Left ventricle myocardium inferior (tissue), 1 donor: ENCODE measurements at places on chromosomes 6 and 20.

DNA sequence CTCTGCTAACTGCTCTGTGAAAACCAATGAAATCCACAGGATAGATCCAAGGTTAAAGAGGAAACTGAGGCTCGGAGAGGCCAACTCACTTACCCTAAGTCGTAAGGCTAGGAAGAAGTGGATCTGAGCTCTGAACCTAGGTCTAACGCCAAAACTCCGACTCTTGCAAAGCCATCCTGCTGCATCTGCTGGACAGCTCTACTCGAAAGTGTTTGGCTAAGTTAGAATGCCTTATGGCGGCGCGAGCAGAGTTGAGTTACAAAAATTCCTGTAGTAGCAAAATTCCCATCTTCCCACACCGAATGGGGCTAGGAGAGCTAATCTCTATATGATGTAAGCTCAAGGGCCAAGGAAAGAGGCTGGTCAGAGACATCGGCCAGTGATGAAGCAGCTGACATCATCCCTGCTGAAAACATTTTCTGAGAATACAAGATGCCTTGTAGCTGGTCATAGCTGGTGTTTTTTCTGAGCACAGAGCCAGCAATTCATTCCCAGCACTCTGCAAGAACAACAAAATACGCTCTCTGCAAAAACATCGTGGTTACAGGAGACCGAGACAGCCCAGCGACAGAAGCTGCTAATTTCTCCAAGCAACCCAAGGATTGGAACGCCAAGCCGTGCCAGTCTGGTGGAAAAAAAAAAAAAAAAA is 1.8 kb downstream of the SPATA2 start:
- DNase-seq, result no peak

GRCh38 chr6:87944541-87944954 is 103.1 kb upstream of the SPACA1 start:
- peak; percentile 77 for DNase-seq

GRCh38 chr6:150230164-150230561 is 87.3 kb downstream of the PPP1R14C start:
- DNase-seq, result no peak

DNA sequence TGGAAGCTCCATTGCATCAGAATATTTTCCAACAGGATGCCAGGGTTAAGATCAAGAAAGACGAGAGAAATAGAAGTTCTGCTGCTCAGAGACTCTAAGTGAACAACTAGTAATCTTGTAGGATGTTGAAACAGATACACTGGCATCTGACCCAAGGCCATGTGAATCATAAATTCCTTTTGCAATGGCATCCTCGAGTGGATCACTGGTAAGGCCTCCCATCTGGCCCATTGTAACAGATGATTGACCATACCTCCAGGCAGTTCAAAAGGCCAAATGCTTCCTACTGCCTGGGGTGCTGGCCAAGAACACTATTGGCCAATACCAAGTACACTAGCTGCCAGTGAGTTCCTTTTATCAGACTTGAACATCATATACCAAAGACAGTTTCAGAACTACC is 9.9 kb upstream of the SLC17A3 start:
- DNase-seq, result no peak

GRCh38 chr6:74550821-74551220 is 655.0 kb downstream of the COL12A1 start:
- DNase-seq, result no peak

DNA sequence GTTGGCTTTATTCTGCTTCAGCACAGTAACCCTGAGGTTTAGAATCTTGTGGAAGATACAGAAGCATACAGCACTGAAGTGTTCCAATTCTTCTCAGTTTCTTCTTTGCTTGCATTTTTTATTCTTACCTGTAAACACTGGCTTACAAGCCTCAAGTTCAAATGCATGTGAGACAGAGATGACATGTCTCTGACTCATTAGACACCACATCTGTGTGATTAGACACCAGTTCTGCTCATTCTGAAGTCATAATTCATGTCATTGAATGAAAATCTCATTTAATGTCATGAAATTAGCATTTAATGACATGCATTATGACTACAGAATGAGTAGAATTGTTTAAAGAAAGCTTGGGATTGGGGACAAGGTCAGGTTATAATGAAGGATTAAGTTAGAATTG is 5.8 kb downstream of the GZF1 start:
- DNase-seq, result no peak

- DNase-seq, result no peak
These were observed 491.0 kb downstream of the HAO1 start for GRCh38 chr20:7449269-7449668.

DNA sequence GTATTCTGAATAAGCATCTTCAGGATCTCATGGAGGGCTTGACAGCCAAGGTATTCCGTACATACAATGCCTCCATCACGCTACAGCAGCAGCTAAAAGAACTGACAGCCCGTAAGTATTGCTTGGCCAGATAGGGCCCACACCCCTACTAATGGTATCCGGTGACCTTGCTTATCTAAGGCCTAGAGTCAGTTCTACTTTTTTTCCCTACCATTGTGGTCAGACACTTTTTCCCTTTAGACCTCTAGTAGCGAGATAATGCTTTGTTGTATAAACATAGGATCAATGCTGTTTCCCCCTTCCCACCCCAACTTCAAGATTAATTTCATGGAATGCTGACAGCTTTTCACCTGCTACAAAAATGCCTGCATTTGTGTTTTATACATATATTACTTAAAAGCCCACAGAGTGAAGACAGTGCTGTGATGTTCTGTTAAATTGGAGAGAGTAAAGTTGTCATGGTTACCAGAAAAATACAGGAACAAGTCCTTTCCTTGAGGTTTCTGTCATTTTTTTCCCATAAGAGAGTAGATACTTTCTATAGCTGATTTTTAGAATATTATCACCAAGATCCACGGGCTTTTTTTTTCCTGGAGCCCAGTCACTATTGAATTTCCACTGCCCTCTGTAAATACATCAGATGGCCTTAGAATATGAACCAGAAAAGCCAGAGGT is 20.9 kb upstream of the PLCG1 start:
- no peak for DNase-seq

DNA sequence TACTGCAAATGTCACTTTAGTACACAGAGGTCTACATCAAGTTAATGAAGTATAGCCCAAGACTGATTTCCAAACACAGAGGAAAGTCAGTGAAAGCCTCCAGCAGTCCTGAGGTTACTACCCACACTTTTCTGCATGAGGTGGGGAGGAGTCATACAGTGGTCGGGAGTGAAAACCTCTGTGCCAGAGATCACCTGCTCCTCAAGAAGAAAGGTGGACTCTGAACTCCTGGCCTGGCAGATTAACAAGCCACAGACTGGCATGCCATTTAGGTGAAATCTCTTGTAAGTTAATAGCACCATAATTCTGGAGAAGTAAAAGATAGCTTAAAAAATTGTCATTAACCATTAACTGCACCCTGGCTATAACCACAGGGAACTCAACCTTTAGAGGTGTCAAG is 125.0 kb upstream of the LAMP5 start:
- DNase-seq, result no peak

GRCh38 chr6:42569102-42570028 is 5.5 kb downstream of the UBR2 start:
- DNase-seq, result no peak

DNA sequence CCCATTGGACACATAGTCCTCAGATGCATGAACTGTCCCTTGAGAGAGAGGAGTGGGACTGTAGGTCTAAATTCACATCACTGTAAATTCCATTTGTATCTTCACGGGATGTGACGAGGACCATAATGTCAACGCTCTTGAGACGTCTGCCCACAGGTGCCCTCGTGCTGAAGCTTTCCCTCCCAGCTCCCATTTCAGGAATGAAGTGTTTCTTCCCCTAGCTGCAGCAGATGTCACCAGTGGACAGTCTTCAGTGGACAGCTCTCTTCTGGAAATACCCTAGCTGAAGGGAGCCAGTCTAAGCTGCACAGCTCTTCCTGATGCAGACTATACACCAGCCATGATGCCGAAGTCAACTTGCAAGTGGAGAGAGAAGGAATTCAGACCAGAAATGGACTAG is 217.4 kb upstream of the ECI2 start:
- DNase-seq, result no peak

DNA sequence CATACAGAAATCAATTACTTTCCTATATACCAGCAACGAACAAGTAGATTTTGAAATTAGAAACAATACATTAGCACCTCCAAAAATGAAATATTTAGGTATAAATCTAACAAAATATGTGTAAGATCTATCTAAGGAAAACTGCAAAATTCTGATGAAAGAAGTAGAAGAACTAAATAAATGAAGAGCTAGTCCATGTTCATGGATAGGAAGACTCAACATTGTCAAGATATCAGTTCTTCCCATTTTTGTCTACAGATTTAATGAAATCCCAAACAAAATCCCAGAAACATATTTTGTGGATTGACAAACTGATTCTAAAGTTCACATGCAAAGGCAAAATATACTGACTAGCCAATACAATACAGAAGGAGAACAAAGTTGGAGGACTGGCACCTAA is 33.7 kb downstream of the PREP start:
- no peak for DNase-seq

- DNase-seq, result no peak
These were observed 101.7 kb upstream of the BMP2 start for GRCh38 chr20:6665621-6666355.

DNA sequence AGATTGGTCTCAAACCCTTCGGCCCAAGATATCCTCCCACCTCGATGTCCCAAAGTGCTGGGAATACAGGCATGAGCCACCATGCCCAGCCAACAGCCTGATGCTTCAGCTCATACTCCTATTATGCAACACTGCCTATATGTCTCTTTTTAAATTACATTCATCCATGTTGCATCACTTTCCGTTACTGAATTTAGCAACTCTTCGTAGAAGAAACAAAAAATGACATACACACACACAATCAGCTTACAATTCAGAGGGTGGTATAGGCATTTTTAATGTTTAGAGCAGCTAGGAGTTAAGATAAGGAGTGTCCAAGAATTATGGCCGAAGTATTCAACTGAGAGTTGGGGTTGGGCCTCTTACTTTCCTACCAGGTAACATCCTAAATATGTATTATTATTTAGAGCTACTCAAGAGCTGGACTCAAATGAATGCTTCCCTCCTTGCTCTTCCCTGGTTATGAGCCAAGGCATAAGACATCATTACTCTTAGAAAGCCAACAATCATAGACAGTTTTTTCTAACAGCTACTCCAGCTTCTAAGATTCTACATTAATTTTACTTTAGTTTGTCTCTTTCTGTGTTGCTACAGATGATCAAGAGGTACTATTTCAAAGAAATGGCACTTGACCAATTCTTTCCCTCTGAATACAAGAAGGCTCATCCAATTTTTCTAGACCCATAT is 62.0 kb upstream of the BMP5 start:
- DNase-seq, result no peak

- DNase-seq, result no peak
These were observed 8.9 kb downstream of the UTRN start for GRCh38 chr6:144294016-144294415.

DNA sequence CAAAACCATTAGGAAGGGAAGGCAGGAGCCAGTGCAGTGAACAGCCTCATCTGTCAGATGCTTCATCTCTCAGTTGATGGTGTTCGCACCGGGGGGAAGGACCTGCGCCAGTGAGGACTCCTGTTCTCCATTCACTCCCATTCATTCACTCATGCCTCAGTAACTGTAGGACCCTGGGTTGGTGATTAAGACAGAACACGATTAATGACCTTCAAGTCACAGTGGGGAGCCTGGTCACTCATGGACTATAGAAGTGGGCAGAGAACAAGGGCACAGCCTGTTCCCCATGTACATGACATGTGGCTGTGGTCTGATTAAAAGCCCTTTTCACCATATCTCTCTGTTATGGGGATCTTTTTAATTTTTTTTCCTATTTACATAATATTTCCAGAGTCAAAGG is 113.3 kb downstream of the RPS12 start:
- no peak for DNase-seq

DNA sequence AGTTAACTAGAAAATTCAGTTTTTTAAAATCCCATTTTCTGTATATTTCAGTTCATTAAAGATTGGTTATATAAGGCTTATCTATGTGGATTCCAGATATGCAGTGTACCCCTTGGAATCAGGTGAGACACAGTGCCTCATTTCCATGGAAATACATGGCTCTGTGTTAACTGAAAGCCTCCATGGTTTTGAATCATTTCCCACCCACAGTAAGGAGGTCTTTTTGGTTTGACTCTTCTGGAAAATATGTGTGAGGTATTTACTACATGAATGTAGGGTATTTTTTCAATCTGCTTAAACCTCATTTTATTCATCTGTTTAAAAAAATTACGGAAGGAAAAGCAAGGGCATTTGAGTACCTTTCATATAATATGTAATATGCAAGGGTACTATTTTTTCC is 25.5 kb downstream of the RNF144B start:
- no peak for DNase-seq

GRCh38 chr20:51750037-51750769 is 18.0 kb downstream of the ATP9A start:
- peak; percentile 44 for DNase-seq

DNA sequence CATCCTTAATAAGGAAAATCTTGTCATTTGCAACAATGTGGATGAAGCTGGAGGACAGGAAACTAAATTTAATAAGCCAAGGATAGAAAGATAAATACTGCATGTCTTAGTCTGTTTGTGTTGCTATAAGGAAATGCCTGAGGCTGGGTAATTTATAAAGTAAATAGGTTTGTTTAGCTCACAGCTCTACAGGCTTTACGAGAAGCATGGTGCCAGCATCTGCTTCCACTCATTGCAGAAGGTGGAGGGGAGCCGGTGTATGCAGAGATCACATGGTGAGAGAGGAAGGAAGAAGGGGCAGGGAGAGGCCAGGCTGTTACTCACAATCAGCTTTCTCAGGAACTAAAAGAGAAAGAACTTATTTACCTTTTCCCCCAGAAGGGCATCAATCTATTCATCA is 118.9 kb upstream of the SMLR1 start:
- no peak for DNase-seq

DNA sequence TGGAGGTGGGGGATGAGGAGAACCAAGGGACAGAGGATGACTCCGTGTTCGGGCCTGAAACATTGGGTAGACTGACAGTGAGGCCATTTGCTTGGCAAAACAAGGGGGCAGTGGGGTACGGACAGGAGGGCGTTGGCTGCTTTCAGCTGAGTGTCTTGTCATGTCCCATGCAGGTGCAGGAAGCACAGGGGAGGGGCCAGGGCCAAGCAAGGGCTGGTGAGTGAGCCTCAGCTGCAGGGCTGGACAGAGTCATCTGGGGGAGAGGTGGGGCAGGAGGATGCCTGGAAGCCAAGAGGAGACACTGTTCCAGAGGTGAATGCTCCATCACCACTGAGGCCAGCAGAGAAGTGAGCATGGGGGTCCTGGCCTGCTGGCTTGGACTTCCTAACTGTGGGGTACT is 78.4 kb downstream of the ERMARD start:
- no peak for DNase-seq

- peak; percentile 69 for DNase-seq
These were observed 56.6 kb downstream of the TGM2 start for GRCh38 chr20:38108438-38108985.

- no peak for DNase-seq
These were observed 7.1 kb upstream of the COL20A1 start for GRCh38 chr20:63285636-63286615.

GRCh38 chr20:18005170-18005989 is 36.6 kb downstream of the MGME1 start:
- DNase-seq, result no peak
